ENCODE measurements at places on chromosomes 7 and 10.

DNA sequence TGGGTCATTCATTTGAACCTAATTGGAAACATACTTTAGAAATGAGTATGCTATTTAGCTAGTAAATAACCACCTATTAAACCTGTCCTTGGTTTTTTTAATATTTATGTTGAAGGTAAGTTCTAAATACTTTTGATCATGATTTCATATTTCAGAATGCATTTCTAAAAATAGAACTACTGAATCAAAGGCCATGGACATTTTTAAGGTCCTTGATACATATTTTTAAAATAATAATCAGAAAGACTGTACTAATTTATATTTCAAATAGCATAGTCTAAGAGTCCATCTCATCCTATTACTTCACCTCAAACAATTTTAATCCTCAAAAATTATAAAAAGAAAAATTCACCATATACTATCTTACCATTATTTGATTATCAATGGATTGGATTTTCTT, 102.1 kb upstream of the AKR1E2 start:
- DNase-seq = no peak

GRCh38 chr10:24251547-24251946, 42.6 kb downstream of the KIAA1217 start:
- DNase-seq = no peak

- no peak for DNase-seq
Observed at GRCh38 chr7:133530682-133531081, 277.8 kb downstream of the EXOC4 start.

GRCh38 chr10:104641187-104641936, at the start of gene SORCS3:
TSS of gene SORCS3 (plus strand) at chr10:104641290.
- no peak for DNase-seq

GRCh38 chr10:56605051-56605450, 244.0 kb upstream of the ZWINT start:
- no peak for DNase-seq

DNA sequence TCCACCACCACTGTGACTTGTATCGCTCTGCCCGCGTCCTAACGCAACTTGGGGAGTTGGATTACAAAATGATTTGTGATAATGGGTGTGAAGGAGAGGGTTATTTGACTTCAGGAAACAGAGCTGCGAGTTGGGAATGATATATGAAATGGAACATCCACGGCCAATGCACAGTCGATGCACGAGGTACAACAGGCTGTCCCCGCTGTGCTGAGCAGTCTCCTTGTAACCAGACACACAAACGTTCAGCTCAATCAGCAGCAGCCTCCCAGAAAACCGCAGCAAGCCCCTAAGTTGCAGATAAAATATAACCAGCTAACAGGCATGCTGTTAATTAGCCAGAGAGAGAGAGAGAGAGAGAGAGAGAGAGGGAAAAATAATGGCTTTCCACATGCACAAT, 332.7 kb upstream of the MGMT start:
- DNase-seq = no peak

- DNase-seq = no peak
Observed at GRCh38 chr7:7427363-7427762, 108.3 kb downstream of the COL28A1 start.

DNA sequence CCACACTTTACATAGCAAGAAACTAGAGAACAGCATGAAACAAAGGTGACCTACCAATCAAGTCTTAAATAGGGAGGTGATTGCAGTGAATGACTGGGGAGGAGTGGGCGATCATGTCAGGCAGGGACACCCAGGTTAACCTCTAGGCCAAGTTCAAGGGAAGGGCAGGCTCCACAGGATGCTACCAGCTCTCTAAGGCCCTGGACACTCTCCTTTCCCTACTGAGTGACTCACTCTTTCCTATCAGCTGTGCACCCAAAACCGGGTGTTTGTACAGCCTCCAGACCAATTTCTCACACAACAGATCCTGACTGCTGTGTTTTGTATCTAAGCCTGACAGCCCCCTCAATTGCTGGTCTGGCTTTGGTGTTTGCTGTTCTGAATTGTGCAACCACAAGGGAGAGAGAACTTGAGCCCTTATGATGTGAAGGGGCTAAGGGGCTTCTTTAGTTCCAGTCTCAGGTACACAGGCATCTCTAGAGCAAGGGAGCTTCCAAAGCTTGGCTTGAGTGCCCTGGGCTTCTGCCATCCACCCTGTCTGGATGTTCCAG, 107.8 kb downstream of the TBXAS1 start:
- DNase-seq = no peak

DNA sequence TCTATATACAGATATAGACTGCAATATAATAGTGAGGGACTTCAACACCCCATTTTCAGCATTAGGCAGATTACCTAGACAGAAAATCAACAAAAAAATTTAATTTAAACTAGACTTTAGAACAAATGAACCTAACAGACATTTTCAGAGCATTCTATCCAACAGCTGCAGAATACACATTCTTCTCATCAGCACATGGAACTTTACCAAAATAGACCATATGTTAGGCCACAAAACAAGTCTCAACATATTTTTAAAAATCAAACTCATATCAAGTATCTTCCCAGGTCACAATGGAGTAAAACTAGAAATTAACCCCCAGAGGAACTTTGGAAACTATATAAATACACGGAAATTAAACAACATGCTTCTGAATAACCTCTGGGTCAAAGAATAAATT, 169.6 kb downstream of the MTERF1 start:
- DNase-seq = no peak
